ENCODE measurements at places on chromosomes 1 and 21.

- DNase-seq: no peak
Observed at GRCh38 chr1:9413071-9413876, 120.6 kb downstream of the SPSB1 start.

- no peak for DNase-seq
Observed at GRCh38 chr1:203065986-203066385, 19.8 kb downstream of the MYOG start.

DNA sequence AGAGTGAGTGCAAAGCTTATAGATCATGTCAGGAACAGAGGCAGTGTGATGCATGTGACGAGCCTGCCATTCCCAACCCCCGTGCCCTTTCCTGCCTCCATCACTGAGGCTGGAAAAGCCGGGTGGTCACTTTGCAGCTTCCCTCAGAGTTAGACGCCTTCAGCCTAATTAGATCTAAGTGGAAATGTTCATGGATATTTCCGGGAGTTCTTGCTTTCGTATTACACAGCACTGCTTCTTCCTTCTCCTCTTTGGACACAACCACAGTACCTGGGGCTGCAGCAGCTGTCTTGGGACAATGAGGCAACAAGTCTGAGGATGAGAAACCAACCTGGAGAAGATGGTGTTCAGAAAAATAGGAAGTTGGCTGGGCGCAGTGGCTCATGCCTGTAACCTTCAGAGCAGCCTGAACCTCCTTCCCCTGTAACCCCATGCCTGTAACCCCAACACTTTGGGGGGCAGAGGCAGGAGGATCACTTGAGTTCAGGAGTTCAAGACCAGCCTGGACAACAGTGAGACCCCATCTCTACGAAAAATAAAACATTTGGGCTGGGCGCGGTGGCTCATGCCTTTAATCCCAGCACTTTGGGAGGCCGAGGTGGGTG, 24.5 kb downstream of the SERINC2 start:
- DNase-seq: no peak

GRCh38 chr1:218765753-218766152, 407.9 kb upstream of the LYPLAL1 start:
- no peak for DNase-seq

DNA sequence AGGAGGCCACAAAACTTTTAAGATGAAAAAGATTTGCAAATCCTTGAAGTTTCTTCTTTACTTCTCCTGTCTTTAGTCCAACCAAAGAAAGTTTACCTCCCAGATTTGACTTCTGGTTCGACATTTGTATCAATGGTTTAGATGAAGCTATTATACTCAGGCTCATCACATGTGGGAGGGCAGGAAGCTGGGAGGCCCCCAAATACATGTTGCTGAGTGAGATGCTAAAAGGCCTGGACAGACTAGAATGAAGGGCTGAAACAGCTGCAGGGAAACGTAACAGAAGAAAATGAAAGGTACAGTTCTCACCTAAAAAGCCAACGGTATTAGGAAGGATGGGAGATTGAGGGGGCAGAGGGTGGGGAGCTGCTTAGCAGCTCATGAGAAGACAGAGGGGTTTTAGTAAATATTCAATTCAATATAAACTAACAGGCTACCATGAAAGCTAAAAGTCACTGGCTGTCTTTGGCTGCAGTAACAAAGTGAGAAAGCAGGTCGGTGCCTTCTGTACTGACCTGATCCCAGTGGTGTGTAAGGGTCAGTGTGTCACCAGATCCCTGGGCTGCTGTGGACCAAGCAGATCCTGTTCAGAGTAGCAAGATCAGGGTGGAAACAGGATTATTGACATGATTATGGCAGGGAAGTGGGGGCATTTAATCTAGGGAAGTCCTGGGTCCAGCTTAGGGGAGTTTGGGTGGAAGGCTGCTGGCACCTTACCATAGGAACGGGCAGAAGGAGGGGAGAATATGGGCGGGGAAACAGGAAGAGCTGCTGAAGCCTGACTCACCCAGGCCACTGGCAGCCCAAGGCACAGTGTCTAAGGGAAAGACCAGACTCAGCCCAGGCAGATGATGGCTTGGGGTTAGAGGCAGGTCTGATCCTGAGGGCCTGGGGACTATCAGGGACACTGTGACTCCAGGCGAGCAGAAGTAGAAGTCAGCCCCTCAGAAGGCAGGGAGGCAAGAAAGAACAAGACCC, 60.4 kb downstream of the KCNN3 start:
- no peak for DNase-seq

GRCh38 chr1:172990598-172991215, 60.0 kb downstream of the TNFSF18 start:
- DNase-seq: no peak

- DNase-seq: no peak
Observed at GRCh38 chr1:117959364-117959763, 29.8 kb downstream of the WDR3 start.

DNA sequence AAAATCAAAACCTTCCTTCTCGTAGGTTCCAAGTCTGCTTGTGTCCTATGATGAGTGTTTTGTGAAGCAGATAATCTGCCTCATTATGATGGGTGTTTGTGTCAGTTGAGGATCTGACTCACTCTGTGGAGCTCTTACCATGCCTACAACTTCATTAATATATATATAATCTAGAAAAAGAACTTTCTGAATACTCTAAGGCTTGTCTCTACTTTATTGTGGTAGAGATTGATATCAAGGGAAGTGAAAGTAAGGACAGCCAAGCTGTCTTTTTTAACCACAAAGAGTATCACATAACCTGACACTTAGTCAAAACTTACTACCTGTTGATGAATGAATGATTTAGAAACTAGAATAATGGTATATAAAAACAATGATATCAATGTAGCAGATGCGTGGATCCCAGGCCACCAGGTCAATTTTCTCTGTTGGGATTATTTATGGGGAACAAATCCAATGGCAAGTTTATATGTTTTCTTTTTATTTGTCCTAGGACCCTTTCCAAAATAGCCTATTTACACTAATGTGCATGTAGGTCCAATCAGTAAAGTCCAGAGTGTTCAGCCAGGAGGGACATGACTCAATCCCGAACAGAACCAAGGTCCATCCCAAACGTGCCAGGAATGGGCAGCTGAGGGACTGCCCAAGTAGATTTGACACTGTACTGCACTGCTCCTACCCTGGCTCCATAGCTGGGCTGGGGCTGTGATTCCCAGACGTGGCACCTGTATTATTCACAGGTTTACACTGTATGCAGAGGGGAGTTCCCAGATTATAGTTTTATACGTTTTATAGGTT, 182.3 kb upstream of the GREM2 start:
- DNase-seq: no peak

DNA sequence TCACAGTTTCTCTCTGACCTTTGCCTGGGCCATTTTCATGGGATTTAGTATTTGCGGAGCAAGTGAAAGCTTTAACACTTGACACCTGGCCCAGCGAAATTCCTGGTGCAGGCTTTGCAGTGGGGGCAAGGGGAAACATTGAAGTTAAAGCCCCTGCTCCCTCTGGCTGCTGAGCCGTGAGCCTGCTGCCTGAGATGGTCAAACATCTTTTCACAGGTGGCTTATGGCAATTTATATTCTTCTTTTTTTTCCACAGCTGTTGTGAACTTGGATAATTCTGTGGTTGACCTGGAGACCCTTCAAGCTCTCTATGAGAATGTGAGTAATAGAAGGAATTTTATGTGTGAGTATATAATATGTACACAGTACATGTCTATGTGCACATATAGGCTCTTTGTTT, 202.9 kb downstream of the FMN2 start:
- DNase-seq: no peak

DNA sequence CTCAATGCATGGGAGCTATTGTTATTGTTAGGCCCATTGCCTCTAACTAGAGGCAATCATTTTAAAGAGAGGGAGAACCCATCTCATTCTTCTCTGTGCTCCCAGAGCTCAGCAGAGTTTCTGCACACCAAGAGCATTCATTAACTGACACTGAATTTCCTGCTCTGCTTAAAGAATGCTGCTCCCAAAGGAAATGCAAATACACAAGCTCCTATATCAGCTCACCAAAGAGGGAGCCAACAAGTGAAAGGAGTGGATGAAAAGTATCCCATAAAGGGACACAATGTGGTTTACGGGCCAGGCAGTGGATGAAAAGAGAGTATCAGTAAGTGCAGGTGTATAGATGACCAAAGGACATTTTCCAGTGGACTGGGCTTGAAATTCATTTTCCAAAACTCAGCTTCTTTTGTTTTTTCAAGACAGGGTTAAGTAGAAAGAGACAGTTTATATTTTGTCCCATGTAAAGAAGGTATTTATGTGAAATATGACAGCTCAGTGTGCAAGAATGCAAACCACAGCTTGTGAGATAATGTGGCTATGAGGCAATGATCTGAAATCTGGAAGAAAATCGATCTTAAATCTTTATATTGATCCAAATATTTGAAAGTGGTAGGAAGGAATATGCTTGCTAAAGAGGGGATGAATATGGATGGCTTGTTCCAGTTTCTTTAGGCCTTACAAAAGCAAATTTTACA, 207.7 kb upstream of the CAMK1G start:
- DNase-seq: no peak

DNA sequence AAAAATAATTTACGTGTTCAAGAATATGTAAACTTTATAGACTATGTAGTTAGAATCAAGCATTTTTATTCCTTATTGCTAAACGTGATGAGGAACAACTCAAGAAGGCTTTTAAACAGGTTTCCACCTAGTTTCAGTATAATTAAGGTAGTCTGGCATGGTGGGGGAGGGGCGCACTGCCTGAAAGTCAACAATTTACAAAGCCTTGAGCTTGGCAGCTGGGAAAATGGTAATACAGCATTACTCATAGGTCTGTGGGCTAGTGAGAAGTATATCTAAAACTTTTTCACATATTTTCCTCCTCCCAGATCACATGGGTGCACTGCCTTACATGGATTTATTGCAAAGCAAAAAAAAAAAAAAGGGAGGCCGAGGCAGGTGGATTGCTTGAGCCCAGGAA, 75.2 kb downstream of the EVI5 start:
- no peak for DNase-seq

- no peak for DNase-seq
Observed at GRCh38 chr1:23118957-23119792, 49.5 kb downstream of the LUZP1 start.

All from activated CD8-positive, alpha-beta memory T cell treated with anti-CD3 and anti-CD28 coated beads for 1 hour (primary cell).